Stimulated activated CD4-positive, alpha-beta T cell treated with anti-CD3 and anti-CD28 coated beads, Interleukin-1b, Interleukin-23, amount 100 ng/mL, for 1 hour (primary cell): ENCODE measurements at places on chromosomes 2 and 18.

GRCh38 chr2:54503828-54504227 is 47.7 kb downstream of the SPTBN1 start:
- DNase-seq: no peak

DNA sequence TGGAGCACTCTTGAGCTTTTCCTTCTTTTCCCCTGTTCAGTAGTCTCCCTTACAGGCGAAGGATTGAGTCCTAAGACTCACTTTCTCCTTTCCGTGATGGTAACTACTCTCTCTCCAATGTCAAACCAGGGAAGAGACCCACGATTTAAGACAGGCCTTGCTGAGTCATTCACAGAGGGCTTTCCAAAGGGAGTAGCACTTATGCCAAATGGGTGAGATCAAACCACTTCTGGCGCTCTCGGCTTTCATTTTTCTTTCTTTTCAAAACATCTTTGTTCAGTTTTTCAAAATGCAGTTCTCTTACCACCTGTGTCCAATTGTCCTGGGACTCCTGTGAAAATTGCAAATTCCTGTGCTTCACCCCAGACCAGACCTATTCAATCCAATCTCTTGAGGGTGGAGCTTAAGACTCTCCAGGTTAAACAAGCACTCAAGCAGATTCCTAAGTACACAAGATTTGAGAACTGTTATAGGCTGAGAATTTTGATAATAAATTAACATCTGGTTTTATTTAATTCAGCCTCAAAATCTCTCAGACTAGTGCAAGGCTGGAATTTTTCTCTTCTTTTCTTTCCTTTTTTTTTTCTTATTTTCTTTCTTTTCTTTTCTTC is 14.4 kb upstream of the MRPL19 start:
- DNase-seq: no peak

DNA sequence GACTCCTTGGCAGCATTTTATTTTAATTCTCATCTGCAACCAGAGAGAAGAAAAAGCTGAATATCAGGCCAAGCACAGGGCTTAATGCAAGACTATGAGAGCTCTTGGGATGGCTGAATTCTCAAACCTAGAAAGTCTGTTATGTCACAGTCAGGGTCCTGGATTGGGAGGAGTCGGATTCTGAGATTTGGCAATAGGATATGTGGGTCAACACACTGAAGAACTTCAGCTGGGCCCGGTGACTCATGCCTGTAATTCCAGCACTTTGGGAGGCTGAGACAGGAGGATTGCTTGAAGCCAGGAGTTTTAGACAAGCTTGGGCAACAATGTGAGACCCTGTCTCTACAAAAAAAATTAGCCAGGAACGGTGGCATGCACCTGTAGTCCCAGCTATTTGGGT is 102.4 kb downstream of the COL3A1 start:
- no peak for DNase-seq

- no peak for DNase-seq
Observed at GRCh38 chr18:11125492-11126315, 23.7 kb downstream of the PIEZO2 start.

DNA sequence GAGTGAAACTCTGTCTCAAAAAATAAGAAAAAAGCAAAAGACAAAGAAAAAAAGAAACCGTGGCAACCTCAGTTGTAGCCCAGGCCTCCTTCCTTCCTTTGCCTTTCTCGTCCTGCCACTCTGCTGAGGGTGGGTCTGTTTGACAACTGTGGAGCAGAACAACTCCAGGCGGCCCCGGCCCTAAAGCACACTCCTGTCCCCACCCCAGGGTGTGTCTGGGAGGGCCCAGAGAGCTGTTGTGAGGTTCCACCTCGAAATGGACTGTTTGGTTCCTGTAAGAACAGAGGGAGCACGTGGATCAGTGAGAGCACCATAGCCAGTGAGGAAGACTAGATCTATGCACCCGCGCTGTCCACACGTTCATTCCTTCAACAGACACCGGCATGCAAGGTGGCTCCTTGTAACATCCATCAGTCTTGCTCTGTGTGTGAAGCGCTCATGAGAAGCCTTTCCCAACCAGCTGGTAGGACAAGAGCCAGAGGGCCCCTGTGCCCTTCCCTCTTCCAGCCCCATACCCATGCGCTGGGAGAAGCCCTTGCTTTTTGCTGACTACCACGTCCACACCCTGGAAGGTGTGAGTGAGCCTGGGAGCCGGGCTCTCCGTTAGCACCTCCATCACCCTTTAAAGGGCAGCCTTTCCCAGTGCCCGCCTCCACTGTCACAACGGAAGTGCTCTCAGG is 61.6 kb downstream of the SOWAHC start:
- DNase-seq: no peak

- no peak for DNase-seq
Observed at GRCh38 chr2:26852405-26853306, 4.7 kb downstream of the DPYSL5 start.

GRCh38 chr2:23698116-23698693 is 228.7 kb downstream of the ATAD2B start:
- DNase-seq: no peak
